Fibroblast of the conjunctiva (primary cell): ENCODE measurements at places on chromosomes 2 and 18.

DNA sequence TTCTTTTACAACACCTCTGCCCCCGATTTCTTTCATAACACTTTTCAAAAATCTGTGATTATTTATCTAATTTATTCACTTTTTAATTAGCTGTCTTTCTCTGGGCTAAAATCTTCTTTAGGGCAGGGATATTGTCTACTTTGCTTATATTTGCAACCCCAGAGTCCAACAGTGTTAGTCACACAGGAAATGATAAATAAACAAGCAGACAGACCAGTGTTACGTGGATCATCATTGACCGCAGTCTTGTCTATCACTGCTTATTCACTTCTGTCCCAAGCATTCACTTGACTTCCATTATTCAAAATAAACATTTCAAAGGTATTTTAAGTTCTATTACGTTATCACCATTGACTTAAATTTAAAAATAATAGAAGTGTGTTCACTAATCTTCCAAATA is 237.6 kb upstream of the UBE2E3 start:
- no peak for DNase-seq

- DNase-seq = no peak
Measured at GRCh38 chr2:11411768-11412448, 54.1 kb downstream of the E2F6 start.

DNA sequence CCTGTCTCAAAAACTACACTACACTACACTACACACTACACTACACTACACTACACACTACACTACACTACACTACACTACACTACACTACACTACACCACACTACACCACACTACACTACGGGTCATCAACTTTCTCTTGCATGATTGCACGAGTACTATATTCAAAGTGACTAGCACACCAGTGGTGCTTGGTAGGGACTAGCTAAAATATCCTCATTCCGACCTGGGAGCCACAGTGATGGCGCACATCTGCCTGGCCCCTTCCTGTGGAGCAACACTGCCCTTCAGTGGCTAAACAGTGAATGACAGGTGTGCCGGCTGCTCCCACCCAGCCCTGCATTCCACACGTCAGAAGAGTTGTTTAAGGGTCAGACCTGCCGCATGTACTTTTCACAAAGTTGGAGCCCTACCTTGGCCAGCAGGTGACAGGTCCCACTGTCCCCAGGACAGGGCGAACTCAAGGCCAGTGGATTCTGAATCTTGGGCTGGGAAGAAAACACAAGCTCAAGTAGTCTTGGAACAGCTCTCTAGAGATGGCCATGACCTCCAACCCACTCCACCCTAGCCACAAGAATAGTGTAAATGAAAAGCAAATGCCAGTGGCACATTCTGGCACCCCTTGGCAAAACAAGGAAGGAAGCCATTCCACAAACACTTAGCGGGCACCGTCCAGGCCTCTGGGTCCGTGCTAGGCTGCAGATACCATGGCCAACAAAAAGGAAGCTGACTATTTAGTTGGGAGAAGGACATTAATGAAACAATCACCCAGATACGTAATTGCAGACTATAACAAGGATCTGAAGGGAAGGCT is 79.7 kb upstream of the MSH2 start:
- peak; percentile 43 for DNase-seq

DNA sequence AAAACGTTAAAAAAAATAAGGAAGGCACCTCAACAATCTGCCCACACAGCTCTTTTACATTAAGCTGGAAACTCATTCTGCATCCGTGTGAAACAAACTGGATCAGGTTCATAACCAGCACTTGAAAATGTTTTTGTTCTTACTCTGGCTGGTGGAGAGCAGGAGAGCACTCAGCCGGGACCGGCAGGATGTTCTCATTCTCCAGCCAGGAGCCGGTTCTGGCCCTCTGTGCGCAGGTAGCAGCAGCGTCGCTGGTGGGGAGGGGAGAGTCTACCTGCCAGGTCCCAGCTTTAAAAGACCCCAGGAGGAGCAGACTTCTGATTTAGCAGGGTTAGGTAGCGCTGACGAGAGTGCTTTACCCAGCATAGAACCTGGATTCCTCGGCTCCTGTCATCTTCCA is 834.9 kb upstream of the SALL3 start:
- DNase-seq = no peak

- no peak for DNase-seq
Measured at GRCh38 chr2:151325581-151326095, 31.8 kb upstream of the TNFAIP6 start.
